ENCODE measurements at places on chromosomes 5 and 9.

DNA sequence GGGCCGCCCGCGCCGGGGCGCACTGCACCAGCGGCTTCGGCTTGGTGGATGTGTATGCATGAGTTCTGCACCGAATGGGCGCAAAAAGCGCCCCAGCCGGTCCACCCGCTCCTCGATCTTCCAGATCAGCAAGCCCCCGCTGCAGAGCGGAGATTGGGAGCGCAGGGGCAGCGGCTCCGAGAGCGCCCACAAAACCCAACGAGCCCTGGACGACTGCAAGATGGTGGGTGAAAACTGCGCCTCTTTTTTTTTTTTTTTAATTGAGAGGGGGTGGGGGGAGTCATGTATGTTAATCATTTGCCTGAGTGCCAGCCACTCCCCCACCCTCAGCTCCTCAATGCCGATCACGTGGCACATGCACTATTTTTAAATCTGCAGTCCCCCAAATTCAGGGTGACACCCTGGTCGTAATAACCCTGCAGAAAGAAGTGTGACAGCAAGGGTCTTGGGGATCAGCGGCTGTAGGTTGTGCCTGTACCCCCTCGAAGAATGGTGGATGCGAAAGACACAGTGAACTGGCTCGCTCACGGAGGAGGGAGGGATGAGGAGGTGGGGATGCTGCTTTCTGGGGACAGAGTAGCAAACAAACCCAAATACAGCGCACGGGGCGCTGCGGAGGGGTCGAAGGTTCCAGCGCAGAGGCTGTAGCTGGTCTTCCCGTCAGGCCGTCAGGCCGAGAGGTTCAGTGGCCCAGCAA is 900 bp downstream of the RGS7BP start:
- no peak for DNase-seq

GRCh38 chr9:122228568-122229484 is at the start of gene LHX6:
Gene LHX6 (minus strand): TSS chr9:122228957. CDS start chr9:122228740, 217 bp downstream.
- DNase-seq = no peak

GRCh38 chr9:116608064-116608463 is 79.0 kb upstream of the TRIM32 start:
- DNase-seq = no peak

GRCh38 chr9:33167972-33168461 is 881 bp upstream of the B4GALT1 start:
- no peak for DNase-seq
